ENCODE measurements at places on chromosomes 4 and X.

DNA sequence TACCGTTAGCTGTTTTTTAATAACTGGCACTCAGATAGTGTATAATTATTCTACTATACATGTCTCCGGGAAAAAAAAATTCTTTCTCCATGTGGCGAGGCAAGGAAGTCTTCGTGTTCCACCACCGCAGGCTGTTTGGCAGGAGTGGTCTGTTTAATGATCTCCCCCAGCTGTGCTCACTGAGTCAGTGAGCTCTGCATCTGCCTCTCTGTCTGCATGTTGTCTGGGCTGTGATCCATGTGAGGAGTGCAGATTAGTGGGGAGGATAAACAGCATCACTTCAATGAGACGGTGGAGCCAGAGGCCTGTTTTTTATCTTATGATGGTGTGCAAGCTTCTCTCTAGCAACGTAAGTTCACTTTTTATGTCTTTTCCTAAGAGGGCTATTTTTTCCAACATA, 69.8 kb downstream of the RPS3A start:
- DNase-seq: peak; percentile 98

DNA sequence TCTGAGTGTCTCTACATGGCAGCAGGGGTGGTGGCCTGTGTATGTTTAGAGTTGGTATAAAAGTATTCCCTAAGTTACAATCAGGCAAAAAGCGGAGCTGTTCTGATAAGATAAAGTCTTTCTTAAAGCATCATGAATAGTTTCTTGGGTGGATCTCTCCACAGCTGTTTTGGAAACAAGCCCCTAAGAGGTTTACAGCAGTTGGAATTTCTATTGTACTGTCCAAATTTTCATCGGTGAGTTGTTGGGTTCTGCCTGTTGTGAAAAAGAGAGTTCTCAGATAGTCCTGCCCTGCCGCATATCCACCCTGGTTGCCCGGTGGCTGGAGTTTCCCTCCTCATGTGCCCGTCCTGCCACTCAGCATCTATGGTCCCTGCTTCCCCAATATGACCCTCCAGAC, 50.1 kb downstream of the C4orf51 start:
- DNase-seq: no peak

DNA sequence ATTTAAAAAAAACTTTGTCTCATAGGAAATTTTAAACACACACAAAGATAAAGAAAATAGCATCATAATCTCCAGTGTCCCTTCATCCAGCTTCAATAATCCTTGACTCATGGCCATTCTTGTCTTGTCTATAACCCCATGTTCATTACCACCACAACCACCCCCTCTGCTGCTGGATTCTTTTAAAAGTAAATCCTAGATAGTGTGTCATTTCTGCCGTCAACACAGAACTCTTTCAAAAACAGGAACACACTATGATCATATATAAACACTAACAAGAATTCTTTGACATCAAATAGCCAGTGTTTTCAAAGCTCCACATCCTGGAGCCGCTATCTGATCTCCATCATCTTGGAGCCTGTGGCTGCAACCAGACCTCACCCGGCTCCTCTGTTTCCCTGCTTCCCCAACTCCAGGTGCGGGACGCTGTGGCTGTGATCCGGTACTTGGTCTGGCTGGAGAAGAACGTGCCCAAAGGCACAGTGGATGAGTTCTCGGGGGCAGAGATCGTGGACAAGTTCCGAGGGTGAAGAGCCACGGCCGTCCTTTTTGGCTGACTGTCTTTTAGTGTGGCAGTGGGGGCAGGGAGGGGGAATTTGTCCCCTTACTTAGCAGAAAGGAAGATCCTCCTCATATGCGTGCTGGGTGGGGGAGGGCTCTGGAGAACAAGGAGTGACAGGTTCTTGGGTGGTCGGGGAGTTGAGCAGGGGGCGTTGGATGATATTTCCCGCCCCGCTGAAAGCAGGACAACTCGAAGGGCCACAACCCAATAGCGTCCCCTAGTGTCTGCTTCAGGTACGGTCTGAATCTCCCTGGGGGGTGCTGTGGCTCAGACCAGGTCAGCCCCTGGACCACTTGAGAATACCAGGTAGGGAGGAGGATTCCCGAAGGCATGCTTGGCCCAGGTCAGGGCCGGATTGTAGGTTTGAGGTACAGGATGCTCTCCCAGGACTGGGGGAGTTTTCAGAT, 15.6 kb downstream of the XPNPEP2 start:
- DNase-seq: no peak

- no peak for DNase-seq
Observed at GRCh38 chr4:77629885-77630284, 24.3 kb downstream of the CXCL13 start.

DNA sequence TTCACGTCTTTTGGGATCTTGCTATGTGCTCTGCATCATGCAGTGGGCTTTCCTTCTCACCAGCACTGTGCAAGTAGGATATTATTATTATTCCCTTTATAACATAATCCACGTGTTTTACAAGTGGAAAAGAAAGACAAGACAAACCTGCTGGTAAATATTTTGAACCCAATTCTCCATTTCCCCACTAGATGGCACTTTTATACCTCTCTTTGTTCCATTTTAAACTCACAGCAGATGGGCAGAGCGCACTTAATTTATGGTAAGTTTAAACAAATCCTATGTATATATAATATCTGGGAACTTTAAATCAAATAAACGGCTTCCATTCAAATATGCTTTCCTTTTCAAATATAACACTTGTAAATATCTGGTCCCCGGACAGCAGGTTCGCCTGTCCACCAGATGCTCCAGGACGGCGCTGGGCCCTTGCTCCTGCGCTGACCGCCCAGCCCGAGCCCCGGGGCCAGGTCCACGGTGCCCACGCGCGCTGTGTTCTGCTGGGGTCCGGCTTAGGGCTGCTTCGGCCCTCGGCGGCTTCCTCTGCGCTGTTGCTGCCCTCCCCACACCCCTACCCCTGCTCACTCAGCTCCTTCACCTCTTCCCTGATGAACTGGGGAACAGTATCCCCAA, 31.1 kb downstream of the F11 start:
- DNase-seq: peak; percentile 72

DNA sequence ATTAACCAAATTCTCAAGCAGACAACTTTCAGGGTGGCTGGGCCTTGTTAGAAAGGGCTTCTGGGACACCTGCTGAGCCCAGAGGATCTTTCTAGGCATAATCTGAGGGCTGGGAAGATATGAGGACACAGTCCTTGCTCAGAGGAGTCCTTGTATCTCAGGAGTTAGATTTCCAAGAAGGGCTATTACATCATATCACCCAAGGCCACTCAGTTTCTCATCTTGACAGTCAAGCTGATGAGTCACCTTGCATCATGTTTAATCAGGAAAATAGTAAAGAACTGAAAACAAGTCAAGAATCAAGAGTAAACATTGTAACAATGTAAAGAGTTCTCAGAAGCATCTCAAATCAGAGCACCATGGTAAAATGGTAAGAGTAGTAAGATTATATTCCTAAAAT, 4.0 kb downstream of the PCYT1B start:
- DNase-seq: peak; percentile 15

- DNase-seq: peak; percentile 22
Observed at GRCh38 chr4:127623797-127624083, 9.0 kb upstream of the INTU start.

DNA sequence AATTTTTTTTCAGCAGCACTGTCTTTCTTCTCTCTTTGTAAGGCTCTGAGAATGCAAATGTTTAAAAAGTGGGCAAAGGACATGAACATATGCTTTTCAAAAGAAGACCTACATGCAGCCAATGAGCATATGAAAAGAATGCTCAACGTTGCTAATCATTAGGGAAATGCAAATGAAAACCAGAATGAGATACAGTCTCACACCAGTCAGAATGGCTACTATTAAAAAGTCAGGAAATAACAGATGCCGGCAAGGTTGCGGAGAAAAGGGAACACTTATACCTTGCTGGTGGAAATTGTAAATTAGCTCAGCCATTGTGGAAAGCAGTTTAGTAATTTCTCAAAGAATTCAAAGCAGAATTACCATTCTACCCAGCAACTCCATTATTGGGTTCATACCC, 51.6 kb downstream of the BMP15 start:
- no peak for DNase-seq

DNA sequence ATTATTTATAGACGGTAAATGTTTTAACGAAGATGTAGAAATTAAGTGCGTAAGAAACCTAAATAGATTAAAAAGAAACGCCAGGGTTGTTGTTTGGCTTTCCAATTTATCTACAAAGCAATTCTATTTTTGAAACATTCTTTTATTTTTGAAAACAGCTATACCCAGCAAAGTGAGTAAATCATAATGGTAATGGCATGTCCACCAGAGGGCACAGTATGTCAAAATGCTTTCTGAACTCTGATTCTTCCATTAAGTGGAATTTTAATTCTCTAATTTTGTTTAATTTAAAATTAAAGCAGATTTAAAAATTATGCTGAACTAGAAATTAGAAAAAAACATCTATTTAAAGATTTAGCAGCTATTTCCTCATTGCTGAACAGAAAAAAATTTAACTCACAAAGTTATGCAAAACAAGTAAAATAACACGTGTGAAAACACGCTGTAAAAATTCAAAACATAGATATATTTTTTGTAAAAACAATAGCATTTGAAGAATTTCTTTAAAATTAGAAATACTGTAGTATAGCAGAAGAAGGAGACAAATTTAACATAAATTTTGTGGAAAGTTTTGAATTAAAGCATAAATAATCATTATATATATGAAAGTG, 26.5 kb downstream of the RASSF6 start:
- peak; percentile 52 for DNase-seq

DNA sequence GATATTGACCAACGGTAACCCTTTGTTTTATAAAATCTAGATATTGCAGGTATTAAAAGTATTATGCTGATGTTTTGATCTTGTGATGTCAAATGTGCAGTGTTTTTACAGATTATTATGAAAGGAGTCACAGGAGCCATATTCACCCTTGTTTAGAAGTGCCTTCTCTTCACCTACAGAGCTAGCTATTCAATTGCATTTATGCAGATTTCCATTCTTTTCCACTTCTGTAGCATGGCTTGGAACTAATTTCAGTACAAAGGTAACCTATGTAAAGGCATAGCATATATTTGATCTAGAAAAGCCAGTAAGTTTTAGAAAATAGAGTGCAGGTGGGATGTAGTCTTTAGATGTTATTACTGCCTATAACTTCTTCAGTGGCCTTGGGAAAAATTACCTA, 176.2 kb downstream of the GABRB1 start:
- DNase-seq: no peak

DNA sequence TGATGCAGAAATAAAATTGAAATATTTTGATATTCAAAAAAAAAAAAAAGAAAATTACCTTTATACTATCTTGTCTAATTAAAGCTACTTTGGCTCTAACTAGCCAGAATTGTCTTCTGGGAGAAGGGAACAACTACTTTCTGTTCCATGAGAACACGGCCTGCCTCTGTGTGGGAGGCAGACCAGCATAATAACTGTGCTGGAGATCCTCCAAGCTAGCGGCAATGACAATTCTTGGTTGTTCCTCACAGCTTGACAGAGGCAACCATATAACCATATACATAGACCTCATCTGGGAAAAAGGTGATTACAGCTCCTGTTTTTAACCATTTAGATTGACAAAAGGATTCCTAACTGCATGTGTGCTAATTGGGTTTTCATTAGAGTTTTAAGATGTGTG, 95.7 kb downstream of the RBMX2 start:
- DNase-seq: no peak

- DNase-seq: no peak
Observed at GRCh38 chr4:163495900-163496299, 1.4 kb downstream of the TMA16 start.

DNA sequence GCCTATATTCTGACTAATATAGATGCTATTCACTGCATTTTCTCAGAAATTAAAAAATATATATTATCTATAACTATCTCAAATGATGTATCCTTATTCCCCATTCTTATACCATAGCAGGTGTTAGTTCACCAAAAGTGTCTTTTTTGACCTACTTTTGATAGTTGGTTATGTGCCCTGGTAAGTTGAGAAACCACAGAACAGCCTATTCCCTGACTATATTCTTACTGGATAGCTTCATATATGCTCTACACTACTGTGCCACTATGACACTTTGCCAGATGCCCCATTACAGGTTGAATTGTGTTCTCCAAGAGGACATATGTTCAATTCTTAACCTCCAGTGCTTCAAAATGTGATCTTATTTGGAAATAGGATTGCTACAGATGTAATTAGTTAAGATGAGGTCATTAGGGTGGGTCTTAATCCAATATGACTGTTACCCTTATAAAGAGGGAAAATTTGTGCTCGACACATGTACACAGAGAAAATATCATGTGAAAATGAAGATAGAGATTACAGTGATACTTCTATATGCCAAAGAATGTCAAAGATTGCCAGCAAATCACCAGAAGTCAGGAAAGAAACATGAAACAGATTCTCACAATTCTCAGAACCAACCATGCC, 76.1 kb downstream of the LRBA start:
- DNase-seq: no peak

DNA sequence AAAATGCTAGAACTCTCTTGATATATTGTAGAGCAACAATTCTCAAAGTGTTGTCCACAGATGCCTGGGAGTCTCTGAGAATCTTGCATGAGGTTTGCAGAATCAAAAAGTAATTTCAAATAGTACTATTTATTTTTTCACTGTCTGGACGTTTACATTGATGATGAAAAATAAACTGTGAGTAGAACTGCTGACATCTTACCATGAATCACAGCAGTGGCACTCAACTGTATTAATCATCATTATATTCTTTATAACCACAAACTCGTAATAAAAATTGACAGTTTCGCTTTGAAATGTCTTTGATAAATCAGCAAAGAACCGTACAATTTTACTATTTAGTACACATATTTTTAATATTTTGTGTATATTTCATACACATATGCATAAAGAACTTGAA, 94.5 kb downstream of the NAF1 start:
- no peak for DNase-seq

DNA sequence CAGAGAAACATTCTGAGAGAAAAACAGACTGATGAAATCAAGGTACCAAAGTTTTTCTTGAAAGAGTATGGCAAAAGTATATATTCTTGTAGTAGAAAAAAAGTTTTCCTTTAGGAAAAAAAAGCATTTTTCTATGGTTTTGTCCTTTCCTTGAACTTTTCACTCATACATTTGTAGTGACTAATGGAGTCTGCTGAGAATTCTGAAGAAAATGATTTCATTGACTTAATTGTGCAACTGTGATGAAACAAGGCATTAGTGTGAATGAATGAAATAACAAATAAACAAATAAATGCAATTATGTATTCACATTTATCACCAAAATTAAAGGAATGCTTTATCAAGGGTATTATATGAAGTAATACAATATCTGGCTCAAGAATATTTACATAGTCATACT, 5.7 kb downstream of the CSN1S1 start:
- no peak for DNase-seq
